ENCODE measurements at places on chromosomes 1 and 21.

- no peak for DNase-seq
Measured at GRCh38 chr1:56533197-56533596, 46.2 kb downstream of the PLPP3 start.

DNA sequence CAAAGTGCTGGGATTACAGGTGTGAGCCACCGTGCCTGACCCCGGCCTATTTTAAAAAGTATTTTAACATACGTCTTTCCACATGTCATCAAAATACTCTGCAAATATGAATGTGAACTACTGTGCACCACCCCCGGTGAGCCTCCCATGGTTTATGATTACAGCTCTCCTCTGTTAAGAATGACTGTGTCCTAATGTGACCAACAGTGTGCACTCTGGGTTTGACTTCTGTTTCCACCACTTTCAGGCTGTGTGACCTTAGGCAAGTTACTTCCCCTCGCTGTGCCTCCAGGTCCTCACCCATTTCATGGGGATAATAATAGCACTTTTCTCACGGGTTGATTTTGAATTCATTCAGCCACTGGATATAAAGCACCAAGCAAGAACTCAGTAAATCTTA is 14.7 kb downstream of the AMPD2 start:
- DNase-seq = no peak

DNA sequence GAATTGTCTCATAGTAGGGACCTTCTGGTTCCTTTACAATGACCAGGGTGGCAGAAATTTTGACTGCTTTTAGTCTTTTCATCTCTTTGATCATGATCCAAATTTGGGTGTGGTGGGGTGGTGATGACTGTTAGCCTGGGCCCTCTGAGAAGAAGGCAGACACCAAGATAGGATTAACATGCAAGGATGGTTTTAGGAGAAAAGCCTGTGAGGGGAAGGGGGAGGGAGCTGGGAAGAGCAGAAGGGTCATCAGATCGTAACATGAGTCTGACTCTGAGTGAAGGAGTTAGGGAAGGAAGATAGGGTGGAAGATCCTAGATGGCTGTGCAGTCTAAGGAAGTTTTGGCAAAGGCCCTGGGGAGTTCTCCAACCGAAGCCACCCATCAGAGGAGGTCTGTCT is 28.5 kb upstream of the CAMSAP2 start:
- no peak for DNase-seq

DNA sequence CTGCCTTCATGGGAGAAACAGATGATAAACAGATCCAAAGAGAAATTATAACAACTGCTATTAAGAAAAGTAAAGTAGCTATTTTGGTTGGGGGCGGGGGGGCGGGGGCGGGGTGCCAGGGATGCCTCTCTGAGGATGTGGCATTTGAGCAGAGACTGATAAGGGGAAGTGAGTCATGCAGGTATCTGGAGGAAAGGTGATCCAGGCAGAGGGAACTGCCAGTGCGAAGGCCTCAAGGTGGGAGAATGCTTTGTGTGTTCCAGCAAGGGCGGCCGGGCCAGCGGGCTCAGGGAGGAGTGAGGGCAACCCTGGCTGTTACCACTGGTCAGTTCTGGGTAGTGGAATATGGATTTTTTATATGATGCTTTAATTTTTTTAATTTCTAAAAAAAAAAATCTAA is 7.0 kb upstream of the TNFRSF1B start:
- DNase-seq = no peak

GRCh38 chr1:38102636-38103035 is 56.0 kb upstream of the POU3F1 start:
- DNase-seq = no peak

DNA sequence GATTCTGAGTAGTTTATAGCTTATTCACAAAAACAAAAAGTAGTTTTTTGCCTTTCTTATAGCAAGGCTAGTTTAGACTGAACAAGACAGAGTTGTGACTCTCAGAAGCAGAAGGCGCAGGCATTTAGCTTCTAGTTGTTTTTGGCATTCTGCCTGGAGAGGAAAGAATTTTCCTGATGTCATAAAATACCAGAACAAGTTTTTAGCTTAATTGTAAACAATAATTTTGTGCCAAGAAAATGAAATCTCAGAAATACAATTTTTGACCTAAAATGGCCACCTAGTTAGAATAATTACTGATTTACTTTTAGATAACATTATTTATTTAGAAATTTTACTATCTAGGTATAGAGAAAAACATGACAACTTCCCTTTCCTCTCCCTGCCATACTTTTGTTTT is 1.0 kb downstream of the DNAJB4 start:
- DNase-seq = peak; percentile 86

GRCh38 chr1:162994921-162995320 is 74.2 kb upstream of the RGS4 start:
- no peak for DNase-seq

- no peak for DNase-seq
Measured at GRCh38 chr1:211259638-211260126, 516 bp downstream of the RCOR3 start.
